Non-pigmented ciliary epithelial cell (primary cell): ENCODE measurements at places on chromosomes 3 and 15.

DNA sequence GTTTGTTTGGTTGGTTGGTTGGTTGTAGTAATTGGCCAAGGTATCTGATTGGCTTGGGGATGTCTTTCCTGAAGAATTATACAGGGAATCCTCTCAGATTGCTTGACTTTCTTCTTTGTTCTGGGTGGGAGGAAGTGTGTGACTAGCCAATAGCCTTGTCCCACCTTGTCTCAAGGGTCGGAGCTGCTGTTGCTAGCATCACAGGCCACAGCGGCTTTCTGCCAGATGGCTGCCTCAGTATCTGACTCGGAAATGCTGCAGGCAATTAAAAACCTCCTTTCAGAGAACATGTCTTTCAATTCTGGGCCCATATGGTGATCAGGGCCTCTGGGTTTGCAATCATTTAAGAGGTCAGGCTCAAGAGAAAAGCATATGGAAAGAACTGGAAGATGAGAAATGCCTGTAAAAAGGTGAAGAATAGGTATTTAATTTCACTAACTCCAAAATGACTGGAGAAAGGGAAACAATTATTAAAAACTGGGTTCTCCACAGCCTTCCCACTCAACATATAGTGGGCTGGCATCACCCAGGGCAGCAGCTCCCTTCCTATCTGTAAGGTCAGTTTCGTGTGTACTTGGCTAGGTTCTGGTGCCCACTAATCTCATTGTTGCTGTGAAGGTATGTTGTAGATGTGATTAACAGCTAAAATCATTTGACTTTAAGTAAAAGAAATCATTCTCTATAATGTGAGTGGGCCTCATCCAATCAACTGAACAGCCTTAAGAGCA, 32.4 kb downstream of the TGFBR2 start:
- no peak for DNase-seq

- no peak for DNase-seq
Observed at GRCh38 chr3:125271127-125271526, 58.6 kb upstream of the SLC12A8 start.

DNA sequence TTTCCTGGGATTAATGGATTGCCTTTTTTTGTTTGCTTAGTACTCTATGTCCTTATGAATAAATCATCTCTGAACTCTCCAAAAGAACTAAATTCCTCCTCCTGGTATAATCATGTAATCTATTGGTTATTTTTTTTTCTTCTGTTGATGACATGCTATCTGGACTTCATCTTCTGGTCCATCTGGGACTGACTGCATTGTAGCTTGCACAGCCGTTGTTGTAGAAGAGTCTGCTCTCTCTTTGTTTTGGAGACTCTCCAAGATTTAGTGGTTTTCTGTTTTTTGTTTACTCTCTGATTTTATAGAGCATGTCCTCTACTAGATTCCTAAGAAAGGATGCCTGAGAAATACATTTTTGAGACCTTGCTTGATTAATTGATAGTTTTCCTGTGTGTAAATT, 19.1 kb downstream of the IREB2 start:
- peak; percentile 35 for DNase-seq

- DNase-seq: no peak
Observed at GRCh38 chr3:122688996-122689395, 8.4 kb downstream of the PARP14 start.

GRCh38 chr3:64825404-64826120, 137.8 kb upstream of the ADAMTS9 start:
- DNase-seq: no peak

- no peak for DNase-seq
Observed at GRCh38 chr15:81295486-81296121, 28.3 kb downstream of the STARD5 start.

- DNase-seq: no peak
Observed at GRCh38 chr15:78156653-78157052, 7.5 kb downstream of the IDH3A start.

DNA sequence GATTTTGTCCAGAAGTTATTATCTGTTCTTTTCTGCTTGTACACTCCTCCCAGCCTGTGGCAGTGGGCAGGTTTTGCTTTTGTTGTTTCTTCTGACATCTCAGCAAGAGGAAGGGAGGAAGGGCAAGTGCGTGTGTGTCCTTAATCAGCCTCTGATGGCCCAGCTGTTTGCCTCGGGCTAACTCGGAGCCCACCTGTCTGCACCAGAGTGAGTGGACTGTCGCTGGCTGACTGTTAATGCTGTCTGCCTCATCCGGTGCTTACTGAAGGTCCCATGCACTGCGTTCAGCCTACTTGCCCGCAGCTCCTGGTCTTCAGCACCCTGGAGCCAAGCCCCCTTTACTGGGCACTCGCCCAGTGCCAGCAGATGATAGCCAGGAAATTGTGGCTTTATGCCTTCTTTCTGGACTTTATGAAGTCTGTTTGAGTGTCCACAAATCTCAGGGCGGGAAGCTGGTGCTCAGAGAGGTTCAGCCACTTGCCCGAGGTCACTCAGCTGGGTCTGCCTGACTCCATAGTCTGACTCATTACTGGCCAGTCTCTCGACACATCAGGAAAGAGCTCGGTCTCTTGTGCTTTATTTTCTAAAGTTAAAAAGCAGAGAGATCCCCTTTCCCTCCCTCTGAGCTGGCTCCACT, 89.5 kb downstream of the CHRNA7 start:
- no peak for DNase-seq

DNA sequence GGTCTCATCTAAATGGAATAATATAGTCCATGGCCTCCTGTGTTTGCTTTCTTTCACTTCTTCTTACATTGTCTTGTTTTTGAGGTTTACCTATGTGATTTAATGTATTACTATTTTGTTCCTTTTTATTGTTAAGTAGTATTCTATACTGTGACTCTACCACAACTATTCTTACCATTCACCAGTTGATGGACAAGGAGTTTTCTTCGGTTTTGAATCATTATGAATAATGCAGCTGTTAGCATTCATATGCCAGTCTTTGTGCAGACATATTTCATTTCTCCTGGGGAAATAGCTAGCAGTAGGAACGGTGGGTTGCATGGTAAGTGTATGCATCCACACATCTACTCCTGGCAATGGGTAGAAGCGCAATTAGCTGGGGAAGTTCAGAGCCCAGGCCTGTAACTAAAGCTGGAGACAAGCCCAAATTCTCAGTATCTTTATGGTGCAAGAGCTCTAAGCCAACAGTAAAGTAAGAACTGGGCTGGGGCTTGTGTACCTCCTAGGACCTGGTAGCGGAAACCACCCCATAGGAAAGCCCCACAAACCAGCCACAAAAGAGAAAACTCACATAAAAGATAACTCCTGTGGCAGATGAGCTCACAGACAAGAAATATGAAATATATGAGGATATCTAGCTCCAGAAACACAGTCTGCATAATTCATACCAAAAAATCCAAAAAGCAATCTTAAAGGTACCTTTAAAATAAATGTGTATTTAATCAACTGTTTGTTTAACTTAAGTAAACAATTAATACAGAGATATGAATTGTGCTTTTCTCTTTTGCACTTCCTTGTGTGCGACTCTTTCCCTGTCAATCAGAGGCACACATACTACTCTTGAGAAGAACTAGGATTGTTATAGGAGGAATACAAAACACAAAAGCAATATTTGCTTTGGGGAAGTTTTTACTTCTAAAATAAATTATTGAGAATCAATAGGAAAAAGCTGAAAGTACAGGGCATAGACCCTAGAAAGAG, 2.7 kb upstream of the CSTA start:
- no peak for DNase-seq

- DNase-seq: no peak
Observed at GRCh38 chr3:97291901-97292300, 472.7 kb upstream of the ARL6 start.

- DNase-seq: peak; percentile 82
Observed at GRCh38 chr3:58161435-58162398, 49.1 kb downstream of the DNASE1L3 start.

DNA sequence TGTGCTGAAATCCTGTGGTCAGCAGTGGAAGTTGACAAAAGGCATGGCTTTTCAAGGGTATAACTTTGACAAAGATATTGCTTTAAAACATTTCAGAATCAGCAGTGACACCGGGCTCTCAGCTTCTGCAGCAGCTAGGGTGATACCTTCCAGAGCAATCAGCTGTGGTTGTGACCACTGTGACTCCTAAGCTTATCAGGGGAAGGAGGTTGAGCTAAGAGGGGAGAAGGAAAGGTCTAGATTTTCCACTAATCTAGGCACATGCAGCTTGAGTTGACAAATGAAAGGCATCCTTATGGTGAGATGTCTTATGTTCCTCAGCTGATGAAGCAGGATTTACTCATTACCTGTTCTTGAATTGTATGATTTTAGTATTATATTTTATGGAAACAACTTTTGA, 16.3 kb upstream of the LRRFIP2 start:
- DNase-seq: no peak

- no peak for DNase-seq
Observed at GRCh38 chr3:167346171-167346570, 33.9 kb downstream of the ZBBX start.

GRCh38 chr15:79682285-79682684, 214.5 kb downstream of the MTHFS start:
- DNase-seq: peak; percentile 67

DNA sequence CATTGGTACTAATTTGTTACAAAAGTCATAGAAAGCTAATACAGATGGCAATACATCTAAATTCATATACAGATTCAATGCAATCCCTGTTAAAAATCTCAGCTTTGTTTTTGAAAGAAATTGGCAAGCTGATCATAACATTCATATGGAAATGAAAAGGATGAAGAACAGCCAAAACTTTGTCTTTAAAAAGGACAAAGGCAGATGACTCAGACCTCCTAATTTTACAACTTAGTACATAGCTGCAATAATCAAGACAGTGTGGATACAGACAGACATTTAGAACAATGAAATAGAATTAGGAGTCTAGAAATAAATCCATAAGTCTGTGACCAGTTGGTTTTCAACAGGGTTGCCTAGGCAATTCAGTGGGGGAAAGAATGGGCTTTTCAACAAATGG, 63.3 kb downstream of the AQP9 start:
- DNase-seq: peak; percentile 13

GRCh38 chr3:94433811-94434210, 370.9 kb downstream of the NSUN3 start:
- DNase-seq: no peak

DNA sequence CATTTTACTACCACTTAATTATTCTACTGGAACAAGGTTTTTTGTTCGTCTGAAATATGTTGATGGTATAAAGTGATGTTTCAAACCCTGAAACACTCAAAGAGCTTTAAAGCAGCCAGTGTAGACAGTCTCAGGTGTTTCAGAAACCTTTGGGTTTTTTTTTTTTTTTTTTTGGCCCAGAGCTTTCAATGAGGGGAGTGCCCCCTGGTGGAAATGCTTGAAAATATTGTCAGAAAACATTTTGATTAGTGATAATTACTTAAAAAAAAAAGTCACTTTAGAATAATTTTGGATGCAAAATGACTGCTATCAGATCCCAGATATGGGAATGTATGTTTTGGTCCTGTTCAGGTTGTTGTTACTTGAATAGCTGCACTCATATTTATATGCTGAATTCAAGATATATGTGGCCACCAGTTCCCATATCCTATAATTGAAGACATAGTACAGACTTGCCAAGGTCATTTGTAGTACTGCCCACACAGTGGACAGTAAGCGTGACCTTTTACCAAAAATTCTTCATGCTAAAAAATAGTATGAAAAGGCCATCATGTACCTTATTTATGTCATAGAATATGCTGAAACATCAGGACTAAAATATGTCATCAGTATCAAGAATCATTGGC, 35.9 kb downstream of the SATB1 start:
- DNase-seq: no peak

DNA sequence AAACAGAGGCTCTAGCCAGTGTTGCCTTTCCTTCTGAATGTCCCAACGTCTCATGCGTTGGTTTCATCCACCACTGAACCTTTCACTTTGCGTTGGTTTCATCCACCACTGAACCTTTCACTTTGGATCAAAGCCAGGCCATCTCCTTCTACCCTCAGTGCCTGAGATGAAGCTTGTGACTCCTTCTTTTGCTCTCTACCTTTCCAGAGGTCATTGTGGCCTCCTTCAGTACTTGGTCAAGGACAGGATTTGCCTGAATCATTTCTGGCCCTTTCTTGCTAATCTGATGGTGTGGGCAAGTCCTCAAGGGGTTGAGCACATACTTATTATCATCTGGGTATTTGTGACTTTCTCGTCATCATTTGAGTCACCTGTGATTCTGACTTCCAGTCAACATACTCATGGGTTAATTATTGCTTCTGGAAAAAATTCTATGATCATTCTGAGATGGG, 50.0 kb downstream of the SELENOT start:
- DNase-seq: no peak

- no peak for DNase-seq
Observed at GRCh38 chr3:116920826-116921610, 211.4 kb downstream of the TUSC7 start.

DNA sequence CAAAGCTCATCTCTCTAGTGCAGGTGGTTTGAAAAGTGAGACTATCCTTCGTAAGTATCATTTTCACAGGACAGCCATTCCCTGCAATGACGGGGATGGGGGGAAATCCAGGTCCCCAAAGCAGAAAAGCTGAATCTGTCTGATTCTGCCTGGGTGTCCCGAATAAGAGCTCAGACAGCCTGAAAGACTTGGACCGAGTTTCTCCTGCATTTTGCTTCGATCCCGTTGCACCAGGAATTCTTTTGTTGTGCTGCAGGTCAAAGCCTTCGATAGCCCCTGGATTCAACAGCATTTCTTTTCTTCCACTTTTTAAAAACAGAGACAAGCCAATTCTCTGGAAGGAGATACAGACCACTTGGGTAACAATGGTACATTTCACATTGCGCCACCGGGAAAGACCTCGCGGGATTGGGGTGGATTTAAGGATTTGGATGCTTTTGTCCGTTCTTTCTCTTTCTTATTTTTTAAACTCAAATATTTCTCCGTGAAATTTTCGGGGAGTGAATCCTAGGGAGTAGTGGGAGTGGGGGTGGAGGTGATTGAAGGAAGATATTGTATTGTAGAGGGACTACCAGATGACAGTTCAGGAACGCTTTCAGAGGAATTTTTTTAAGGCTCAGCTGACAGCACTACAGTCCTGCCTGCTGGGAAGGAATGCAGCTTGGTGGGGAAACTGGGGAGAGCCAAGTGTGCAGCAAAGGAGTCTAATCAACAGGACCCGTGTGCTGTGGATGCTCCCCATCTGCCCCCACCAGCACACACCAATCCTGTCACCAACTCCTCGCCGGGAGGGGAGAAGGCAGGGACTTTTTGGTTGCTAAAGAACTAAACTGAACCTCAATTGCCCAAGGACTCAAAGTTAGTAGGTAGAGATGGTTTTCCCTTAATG, 2.6 kb downstream of the SLITRK3 start:
- no peak for DNase-seq

GRCh38 chr3:48594417-48595049, 596 bp downstream of the COL7A1 start:
- no peak for DNase-seq

GRCh38 chr3:61892891-61893290, 331.5 kb downstream of the PTPRG start:
- DNase-seq: no peak

DNA sequence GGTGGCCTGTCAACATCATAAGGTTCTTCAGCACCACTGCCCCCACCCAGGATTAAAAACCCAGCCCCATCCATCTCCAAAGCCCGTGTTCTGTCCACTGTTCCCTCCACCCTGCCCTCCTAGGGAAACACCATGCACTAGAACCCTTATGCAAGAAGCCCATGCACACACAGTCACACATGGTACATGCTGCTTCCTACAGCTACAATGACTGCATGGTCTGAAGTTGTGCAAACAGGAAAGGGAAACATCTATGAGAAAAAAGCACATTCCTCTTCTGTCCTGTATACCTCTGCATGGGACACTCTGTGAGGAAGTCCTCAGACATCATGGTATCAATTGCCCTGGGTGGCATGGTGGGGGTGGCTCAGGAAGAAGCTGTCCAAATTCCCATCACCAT, 108.6 kb upstream of the MRPS22 start:
- DNase-seq: no peak
